ENCODE measurements at places on chromosomes 5 and 9. TPM values are rescaled to one million over a fixed set of nuclear protein-coding genes. Genes with fewer than 3 reads are reported as not detected.

- no peak for DNase-seq
Observed at GRCh38 chr5:172713113-172713808, 57.7 kb downstream of the DUSP1 start.

GRCh38 chr5:167525004-167525403 lies 766.4 kb upstream of the WWC1 start:
- DNase-seq: no peak

DNA sequence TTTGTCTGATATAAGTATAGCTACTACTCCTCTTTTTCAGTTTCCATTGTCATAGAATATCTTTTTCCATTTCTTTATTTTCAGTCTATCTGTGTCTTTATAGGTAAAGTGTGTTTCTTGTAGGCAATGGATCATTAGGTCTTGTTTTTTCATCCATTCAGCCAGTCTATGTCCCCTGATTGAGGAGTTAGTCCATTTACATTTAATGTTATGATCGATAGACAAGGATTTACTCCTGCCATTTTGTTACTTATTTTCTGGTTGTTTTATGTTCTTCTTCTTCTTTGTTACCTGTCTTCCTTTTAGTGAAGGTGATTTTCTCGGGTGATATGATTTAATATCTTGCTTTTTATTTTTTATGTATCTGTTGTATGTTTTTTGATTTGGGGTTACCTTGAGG lies 169.0 kb downstream of the BARX1 start:
- DNase-seq: no peak

DNA sequence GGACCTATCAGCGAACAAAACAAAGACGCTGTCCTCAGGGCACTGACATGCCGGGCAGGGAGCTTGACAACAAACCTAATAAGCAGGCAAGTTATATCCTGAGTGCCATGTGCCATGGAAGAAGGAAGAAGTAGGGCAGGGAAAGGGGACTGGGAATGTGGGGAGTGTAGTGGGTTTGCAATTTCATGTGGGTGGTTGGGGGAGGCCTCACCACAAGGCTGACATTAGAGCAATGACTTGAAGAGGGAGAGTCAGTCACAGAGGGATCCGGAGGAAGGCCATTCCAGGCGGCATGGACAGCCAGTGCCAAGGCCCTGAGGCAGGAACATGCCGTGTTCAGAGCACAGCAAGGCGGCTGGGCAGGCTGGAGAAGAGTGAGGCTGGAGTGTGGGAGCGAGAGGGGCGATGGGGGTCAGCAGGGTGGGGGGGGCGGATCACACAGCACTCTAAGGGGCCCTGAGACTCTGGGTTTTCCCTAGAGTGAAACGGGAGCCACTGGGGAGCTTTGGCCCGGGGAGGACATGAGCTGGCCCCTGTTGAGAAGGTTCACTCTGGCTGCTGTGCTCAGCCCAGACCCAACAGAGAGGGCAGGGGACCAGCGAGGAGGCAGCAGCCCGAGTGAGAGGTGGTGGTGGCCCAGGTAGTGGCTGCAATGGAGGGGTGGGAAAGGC lies 86.3 kb downstream of the STK10 start:
- no peak for DNase-seq

DNA sequence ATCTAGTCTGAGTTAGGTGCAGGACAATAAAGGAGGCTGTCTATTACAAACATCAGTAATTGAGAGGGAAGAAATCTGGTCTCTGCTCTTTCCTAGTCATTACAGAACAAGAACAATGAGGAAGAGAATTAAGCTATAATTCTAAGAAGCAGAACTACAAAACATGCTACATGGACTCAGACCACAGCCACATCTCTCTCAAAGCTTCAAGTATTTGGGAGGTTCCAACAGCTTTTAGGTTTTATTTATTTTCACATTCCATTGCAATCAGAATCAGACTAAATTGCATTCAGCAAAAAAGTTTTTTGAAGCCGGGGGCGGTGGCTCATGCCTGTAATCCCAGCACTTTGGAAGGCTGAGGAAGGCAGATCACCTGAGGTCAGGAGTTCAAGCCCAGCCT lies 1.1 kb upstream of the GRPEL2 start:
- DNase-seq: no peak

The HTR1A gene
- polyA plus RNA-seq: not detected

The CYFIP2 gene
- polyA plus RNA-seq: 123 TPM

GRCh38 chr5:24805230-24805629 lies 160.5 kb upstream of the CDH10 start:
- DNase-seq: no peak

Measured in left renal pelvis (tissue), 4 donors.